ENCODE measurements at places on chromosomes 12 and 14. TPM values are rescaled to one million over a fixed set of nuclear protein-coding genes. Genes with fewer than 3 reads are reported as not detected.

DNA sequence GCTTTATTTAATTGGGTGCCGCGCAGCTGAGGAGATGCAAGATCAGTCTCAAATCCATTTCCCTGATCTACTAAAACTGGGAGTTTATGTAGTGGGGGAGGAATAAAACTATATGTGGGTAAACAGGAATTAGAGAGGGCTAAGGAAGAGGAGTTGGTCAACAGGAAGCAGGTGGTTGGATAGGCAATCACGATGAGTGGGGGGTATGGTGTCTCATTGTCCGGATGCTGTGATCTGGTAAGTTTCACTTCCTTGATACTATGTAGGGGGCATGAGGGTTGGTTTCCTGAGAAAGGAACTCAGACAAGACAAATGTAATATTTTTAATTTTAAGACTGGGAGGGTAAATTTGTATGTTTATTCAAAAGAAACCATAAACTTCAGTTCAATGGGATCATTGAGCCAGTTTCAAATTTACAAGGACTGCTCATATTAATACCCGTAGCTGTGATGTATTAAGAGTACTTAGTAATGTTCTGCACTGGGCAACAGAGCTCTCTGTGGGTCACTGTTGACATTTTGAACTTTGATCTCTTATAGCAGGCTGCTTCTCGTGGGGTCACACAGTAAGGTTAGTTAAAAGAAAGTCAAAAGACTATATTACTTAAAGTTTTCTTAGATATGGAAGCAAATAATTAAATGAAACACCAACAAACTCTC lies 786.2 kb upstream of the FBXO33 start:
- H3K27ac ChIP-seq: no peak overlapping the region
- no peaks in the 10 kb centered on the region for H3K27me3 ChIP-seq
- no peaks in the 10 kb centered on the region for H3K36me3 ChIP-seq
- H3K4me3 ChIP-seq: no peak overlapping the region
- no peaks in the 10 kb centered on the region for H3K4me1 ChIP-seq
- DNase-seq: no peak

GRCh38 chr12:52921488-52922165 lies 16.8 kb upstream of the KRT8 start:
- H3K27ac ChIP-seq: no peak overlapping the region
- no peaks in the 10 kb centered on the region for H3K36me3 ChIP-seq
- H3K27me3 ChIP-seq: no peaks in the 10 kb centered on the region
- H3K4me1 ChIP-seq: peaks cover 11% of the 10 kb centered on the region

- H3K27me3 ChIP-seq: no peaks in the 10 kb centered on the region
- H3K4me3 ChIP-seq: no peak overlapping the region
- no peaks in the 10 kb centered on the region for H3K36me3 ChIP-seq
- H3K4me1 ChIP-seq: no peaks in the 10 kb centered on the region
- no peak overlapping the region for H3K27ac ChIP-seq
Measured at GRCh38 chr12:129844662-129845220, 59.1 kb downstream of the TMEM132D start.

- H3K27me3 ChIP-seq: no peaks in the 10 kb centered on the region
- no peaks in the 10 kb centered on the region for H3K36me3 ChIP-seq
- no peak overlapping the region for H3K4me3 ChIP-seq
- no peak for DNase-seq
Measured at GRCh38 chr12:46808955-46809697, 16.7 kb downstream of the SLC38A4 start.

- no peak for DNase-seq
- no peaks in the 10 kb centered on the region for H3K36me3 ChIP-seq
- H3K27me3 ChIP-seq: no peaks in the 10 kb centered on the region
Measured at GRCh38 chr12:4172999-4173398, 100.6 kb upstream of the CCND2 start.

GRCh38 chr14:105414456-105415371 lies 4.9 kb upstream of the MTA1 start:
- no peaks in the 10 kb centered on the region for H3K27me3 ChIP-seq
- H3K27ac ChIP-seq: peak overlapping the region; percentile 76
- peak overlapping the region; percentile 55 for H3K4me3 ChIP-seq
- H3K4me1 ChIP-seq: peaks cover 14% of the 10 kb centered on the region

GRCh38 chr14:23299211-23299957 lies 3.3 kb downstream of the PPP1R3E start:
- H3K27me3 ChIP-seq: no peaks in the 10 kb centered on the region
- peaks cover 34% of the 10 kb centered on the region for H3K36me3 ChIP-seq
- peak overlapping the region; percentile 82 for H3K4me3 ChIP-seq
- peaks cover 39% of the 10 kb centered on the region for H3K4me1 ChIP-seq
- no peak for DNase-seq

DNA sequence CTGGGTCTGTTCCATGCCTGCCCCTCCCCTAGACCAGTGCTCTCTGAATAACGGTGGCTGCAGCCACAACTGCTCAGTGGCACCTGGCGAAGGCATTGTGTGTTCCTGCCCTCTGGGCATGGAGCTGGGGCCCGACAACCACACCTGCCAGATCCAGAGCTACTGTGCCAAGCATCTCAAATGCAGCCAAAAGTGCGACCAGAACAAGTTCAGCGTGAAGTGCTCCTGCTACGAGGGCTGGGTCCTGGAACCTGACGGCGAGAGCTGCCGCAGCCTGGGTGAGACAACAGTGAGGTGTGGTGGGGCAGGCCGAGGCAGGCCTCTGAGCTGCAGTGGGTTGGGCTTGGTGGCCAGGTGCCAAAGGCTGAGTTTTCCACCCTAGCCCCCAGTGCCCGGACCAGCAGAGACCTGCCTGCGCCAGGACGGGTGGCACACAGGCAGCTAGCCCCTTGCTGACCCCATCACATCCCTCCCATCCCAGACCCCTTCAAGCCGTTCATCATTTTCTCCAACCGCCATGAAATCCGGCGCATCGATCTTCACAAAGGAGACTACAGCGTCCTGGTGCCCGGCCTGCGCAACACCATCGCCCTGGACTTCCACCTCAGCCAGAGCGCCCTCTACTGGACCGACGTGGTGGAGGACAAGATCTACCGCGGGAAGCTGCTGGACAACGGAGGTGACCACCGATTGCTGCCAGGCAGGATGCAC lies 28.2 kb upstream of the LRP1-AS start:
- H3K4me3 ChIP-seq: no peak overlapping the region
- H3K27me3 ChIP-seq: no peaks in the 10 kb centered on the region
- H3K36me3 ChIP-seq: peaks cover 67% of the 10 kb centered on the region
- no peaks in the 10 kb centered on the region for H3K4me1 ChIP-seq

- H3K4me3 ChIP-seq: peak within 1 kb of the TSS; percentile 68
- H3K27ac ChIP-seq: peak within 1 kb of the TSS; percentile 92
- H3K27me3 ChIP-seq: no peaks in the 10 kb centered on the region
- H3K36me3 ChIP-seq: peaks cover 7% of the 10 kb centered on the region
Measured at GRCh38 chr14:91113829-91114078, at the start of gene DGLUCY. TSS of gene DGLUCY (plus strand) at chr14:91114073. CDS start at chr14:91160295, 46,222 bp downstream.

DNA sequence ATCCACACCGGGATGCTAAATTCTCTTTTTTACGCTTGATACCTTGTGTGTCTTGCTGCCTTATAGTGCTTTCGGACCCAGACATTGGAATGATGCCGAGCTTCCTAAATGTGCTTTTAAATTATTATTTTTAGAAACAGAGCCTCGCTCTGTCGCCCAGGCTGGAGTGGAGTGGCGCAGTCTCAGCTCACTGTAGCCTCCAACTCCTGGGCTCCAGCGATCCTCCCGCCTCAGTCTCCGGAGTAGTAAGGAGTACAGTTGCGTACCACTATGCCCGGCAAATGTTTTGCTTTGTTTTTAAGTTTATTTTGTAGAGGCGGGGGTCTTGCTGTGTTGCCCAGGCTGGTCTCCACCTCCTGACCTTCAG lies 489 bp upstream of the EML5 start:
- H3K4me3 ChIP-seq: peak overlapping the region; percentile 62
- no peaks in the 10 kb centered on the region for H3K27me3 ChIP-seq
- H3K27ac ChIP-seq: no peak overlapping the region
- no peaks in the 10 kb centered on the region for H3K36me3 ChIP-seq
- DNase-seq: no peak

DNA sequence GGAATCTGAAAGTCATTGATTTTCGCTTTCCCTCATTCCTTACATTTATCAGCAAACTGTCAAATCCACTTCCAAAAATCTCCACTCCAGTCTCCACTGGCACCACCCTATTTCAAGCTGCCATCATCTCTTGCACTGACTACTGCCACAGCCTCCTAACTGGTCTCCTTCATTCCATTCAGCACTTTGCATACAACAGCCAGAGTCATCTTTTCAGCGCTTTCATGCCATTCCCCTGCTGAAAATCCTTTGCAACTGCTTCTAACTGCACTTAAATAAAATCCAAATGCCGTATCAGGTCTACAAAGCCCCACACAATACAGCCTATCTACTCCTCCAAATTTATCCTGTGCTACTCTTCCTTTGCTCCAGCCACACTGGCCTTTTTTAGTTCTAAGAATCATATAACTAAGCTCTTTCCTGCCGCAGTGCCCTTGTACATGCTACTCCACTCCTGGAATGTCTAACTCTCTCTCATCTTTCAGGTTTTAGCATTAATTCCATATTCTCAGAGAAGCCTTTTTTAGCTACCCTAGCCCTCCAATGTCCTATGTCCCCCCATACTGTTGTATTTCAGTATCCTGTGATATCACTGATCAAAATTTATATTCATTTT lies 21.6 kb downstream of the FERMT2 start:
- DNase-seq: no peak
- no peaks in the 10 kb centered on the region for H3K36me3 ChIP-seq
- no peaks in the 10 kb centered on the region for H3K27me3 ChIP-seq
- H3K4me3 ChIP-seq: no peak overlapping the region
- no peak overlapping the region for H3K27ac ChIP-seq

GRCh38 chr12:11162502-11162901 lies 8.5 kb upstream of the SMIM10L1 start:
- no peak overlapping the region for H3K4me3 ChIP-seq
- no peak for DNase-seq
- H3K36me3 ChIP-seq: no peaks in the 10 kb centered on the region
- H3K27ac ChIP-seq: no peak overlapping the region
- no peaks in the 10 kb centered on the region for H3K27me3 ChIP-seq

- H3K27ac ChIP-seq: peak overlapping the region; percentile 35
- no peaks in the 10 kb centered on the region for H3K27me3 ChIP-seq
- no peak for DNase-seq
- H3K4me3 ChIP-seq: no peak overlapping the region
- H3K4me1 ChIP-seq: peaks cover 51% of the 10 kb centered on the region
Measured at GRCh38 chr14:93081876-93082570, 33.7 kb downstream of the ITPK1 start.

OR4K1 gene
- total RNA-seq: not detected

FGD4 gene
- 29.2 TPM for total RNA-seq

KRT75 gene
- total RNA-seq: not detected

SDR9C7 gene
- total RNA-seq: not detected

IQSEC3 gene
- 3.2 TPM for total RNA-seq

SLC25A47 gene
- total RNA-seq: not detected

EXD2 gene
- total RNA-seq: 16.8 TPM
